ENCODE measurements at places on chromosomes 16 and 17.

- peak; percentile 11 for DNase-seq
Observed at GRCh38 chr17:32445497-32445896, 1.2 kb downstream of the PSMD11 start.

GRCh38 chr17:42920106-42920900 is 19.7 kb downstream of the G6PC1 start:
- no peak for DNase-seq

GRCh38 chr17:74740173-74740572 is 3.1 kb downstream of the RAB37 start:
- DNase-seq, result no peak

DNA sequence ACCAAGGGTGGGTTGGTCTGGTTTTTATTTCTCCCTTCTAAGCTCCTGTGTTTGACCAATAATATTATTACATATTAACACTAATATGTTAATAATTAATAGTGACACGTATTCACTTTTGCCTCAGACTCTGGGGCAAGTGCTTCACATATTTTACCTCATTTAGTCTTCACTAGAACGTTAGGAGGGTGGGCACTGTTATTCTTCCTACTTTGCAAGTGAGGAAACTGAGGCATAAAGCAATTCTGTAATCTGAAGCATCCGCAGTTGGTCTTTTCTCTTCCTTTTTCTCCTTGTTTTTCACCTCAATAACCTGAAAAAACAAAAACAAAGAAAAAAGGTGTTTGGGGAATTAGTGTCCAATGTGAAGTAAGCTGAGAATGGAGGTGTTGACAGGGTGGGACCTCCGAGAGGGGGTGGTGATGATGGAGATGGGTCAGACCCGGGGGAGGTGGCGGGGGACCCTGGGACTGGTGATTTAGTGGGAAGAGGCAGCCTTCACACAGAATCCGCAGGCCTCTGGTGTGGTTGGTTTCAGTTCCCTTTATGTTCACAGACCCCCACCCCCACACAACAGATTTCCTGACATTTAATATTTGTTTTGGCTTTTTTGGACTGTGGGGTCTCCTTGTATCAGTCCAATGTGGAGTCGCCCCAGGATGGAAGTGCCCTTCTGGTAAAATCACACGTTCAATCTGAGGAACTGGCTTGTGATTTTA is 3.7 kb downstream of the CDH1 start:
- peak; percentile 52 for DNase-seq

- no peak for DNase-seq
Observed at GRCh38 chr16:55471448-55472097, 7.4 kb upstream of the MMP2 start.

DNA sequence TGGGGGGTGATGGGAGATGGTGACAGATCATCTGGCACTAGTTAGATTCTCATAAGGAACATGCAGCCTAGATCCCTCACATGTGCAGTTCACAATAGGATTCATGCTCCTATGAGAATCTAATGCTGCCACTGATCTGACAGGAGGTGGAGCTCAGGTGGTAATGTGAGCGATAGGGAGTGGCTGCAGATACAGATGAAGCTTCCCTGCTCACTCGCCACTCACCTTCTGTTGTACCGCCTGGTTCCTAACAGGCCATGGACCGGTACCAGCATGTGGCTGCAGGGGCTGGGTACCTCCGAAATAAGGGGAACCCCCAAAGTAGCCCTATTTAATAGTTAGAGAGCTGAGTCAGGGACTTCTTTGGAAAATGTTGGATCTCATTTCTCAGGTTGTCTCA is 60.4 kb downstream of the GPRC5B start:
- no peak for DNase-seq

DNA sequence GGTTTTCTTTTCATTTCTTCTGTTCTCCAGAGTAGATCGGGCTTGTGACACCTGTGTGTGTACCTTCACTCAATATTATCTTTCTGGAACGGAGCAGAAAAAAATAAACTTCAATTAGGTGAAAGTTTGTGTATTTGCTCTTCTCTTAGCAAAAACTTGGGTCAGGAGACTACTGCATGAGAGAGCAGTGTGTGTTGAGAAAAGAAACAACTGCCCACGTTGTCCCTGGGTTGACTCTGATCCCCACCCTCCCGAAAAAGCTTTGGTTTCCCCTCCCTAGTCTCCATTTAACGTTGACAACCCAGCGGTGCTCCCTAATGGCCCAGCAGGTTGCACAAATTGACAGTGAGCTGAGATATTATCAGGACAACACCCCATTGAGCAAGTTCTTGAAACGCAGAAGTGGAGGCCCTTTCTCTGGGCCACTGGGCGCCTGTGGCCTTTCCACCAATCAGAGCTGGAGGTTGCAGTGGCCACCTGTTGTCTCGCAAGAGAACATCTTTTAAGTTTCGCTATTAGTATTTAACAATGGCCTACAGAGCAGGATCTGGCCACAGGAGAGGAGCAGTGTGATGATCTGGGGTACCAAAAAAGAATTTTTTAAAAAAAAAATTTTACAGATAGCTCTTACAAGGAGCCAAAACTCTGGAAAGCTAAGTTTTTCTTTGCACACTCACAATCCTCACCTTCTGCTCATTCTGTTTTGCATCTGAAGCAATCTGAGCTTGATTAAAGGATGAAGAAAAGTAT is 1.5 kb upstream of the TOX3 start:
- DNase-seq, result no peak

DNA sequence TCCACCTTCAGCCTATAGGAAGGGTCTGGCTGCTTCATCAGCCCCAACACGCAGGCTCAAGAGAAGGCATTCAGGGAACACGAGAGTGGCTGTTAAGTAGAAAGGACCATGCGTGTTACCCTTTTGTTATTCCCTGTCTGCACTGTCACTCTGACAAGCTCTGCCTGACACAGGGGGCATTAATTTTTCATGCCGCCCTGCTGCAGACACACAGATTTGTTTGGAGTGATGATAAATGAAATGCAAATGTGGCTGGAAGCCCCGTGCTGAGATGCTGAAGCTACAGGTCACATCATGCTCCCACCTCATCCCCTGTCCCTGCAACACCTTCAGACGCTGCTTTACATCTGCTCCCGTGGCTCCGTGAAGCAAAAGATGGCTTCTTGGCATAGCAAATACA is 97.7 kb downstream of the USP31 start:
- no peak for DNase-seq

DNA sequence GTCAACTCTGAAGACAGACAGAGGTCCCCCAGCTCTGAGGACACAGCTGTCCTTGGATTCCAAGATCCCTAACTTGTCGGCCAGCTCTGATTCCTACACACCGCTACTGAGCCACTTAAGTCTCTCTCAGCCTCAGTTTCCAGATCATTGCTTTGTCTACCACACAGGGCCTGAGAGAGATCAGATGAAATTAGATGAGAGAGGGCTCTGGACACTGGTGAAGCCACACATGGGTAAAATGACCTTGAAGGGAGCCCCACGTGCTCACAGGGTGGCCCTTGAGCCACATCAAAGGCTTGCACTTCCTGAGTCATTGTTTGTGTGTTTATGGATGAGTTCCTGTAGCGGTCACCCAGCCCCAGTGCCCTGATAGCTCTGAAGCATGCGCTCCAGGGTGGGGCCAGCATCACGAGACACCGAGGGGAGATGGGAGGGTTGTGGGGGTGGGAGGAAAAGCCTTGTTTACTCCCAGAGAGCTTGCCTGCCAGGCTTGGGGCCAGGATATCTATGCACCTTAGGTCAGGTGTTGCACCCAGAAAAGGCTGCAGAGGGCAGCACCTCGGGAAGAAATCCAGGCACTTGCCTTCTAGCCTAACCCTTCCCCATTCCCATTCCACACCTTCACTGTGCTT is 32.7 kb upstream of the SLC6A2 start:
- DNase-seq, result peak; percentile 9

DNA sequence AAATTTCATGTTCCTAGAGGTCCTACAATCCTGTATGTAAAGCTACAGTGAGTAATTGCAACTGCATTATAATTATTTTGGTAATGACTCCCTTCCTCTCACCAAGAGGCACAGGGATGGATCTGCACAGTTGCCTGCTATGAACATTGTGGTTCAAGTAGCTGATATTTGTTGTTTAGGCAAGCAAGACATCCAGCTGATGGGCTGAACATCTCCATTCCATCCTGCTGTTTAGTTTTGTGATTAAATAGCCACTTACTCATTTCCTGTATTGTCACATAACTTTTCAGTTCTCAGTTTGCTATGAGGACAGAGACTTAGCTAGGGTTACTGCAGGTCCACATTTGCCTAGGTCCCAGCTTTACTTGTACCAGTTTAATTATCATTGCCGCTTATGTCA is 181.2 kb upstream of the TBX2 start:
- no peak for DNase-seq

DNA sequence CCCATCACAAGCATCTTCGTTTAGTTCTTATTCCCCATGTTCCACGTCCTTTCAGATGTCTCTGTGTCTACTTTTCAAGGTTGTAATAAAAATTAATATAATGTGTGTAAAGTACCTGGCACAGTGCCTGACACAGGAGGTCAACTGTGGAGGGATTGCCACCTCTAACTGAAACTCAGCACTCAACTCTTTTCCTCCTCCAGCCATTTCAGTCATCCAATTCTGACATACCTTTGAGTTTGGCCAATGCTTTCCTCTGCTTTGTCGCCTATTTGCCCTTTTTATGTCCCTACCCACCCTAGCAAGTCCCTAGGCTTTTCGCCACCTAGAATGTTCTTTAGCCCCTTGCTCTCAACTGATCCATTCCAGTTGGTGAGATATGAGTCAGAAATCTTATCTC is 1.6 kb downstream of the UBE2Z start:
- DNase-seq, result no peak

- no peak for DNase-seq
Observed at GRCh38 chr17:63640038-63640437, 17.8 kb downstream of the MAP3K3 start.

DNA sequence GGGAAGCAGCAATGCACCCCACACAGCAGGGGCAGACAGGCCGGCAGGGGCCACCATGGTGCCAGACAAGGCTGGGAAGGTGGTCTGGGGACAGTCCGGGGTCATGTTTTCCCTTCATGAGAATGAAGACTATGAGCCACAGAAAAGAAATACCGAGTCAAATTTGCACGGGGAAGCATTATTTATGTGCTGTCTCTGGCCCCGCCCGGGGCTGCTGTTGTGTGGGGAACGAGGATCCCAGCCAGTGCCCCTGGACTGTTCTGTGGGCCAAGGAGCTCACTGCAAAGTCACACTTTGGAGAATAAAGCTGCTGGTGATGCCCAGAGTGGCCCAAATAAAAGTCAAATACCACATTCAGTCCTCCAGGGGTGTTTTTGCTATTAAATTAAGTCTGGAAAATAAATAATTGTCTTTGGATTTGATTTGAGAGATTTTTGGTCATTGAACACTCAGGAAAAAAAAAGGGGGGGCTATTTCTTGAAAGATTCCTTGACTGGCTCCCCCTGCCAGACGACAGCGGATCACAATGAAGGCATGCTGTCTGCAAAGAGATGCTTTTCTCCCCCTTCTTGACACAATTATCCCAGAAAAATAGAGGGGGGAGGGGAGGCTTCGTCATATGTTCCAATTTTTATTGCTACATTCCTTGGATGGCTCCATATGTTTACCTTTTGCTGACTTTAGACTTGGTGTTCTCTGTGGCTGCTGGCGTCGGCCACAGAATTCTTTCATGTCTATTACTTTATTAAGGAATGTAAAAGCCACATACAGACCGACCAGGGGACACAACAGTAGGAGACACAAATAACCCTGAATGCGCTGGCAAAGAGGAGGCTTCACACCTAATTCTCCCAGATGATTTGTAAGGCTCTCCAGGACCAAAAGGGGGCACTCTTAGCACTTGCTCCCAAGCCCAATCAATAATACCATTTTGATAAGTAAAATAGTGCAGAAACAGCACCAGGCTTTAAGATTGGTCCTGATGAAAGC is 27.1 kb upstream of the ANKFN1 start:
- DNase-seq, result peak; percentile 10

DNA sequence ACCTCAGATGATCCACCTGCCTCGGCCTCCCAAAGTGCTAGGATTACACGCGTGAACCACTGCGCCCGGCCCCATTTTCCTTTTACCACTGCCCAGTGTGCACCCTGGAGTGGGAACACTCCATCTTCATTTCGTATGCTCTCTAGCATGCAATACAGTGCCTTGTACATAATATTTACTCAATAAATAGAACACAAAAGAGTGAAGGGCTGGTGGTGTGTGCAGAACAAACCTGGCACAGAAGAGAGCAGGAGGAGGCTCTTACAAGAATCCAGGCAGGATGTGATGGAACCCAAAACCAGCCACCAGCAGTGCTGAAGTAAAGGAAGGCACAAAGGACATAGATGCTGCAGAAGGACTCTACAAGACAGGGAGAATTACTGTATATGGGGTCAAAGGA is 7.3 kb downstream of the KRT37 start:
- no peak for DNase-seq

DNA sequence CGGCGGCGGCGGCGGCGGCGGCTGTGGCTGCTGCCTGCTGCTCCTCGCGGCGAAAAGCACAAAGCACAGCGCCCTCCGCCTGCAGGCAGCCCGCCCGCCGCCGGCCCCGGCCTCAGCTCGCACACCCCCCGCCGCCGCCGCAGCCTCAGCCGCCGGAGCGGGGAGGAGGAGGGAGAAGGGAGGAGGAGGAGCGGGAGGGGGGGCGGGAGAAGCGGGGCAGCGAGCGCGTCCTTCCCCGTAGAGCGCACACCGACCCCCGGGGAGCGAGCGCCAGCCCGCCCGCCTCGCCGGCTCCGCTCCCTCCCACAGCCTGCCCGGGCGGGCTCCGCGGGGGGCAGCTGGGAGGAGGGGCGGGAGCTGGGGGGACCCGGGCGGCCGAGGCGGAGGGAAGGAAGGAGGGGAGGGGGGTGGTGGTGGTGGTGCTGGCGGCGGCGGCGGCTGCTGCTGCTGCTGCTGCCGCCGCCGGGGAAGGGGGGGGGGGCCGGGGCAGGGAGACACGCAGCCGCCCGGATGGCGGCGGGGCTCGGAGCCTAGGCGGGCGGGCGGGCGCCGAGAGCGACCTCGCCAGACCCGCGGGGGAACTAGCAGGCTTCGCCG is at the start of gene UBTF:
TSS of gene UBTF (minus strand) at position 60 of the 597 bp plus-strand sequence. CDS start 1,446 bp downstream, outside the sequence.
- peak; percentile 87 for DNase-seq

- DNase-seq, result peak; percentile 97
Observed at GRCh38 chr17:29929533-29930408, at the start of gene SSH2. TSS of gene SSH2 (minus strand) at chr17:29930228. CDS start at chr17:29930000, 228 bp downstream.

- peak; percentile 70 for DNase-seq
Observed at GRCh38 chr17:58327363-58328194, 1.0 kb downstream of the TSPOAP1 start.

GRCh38 chr17:83182620-83183101 is 103.3 kb downstream of the METRNL start:
- no peak for DNase-seq

DNA sequence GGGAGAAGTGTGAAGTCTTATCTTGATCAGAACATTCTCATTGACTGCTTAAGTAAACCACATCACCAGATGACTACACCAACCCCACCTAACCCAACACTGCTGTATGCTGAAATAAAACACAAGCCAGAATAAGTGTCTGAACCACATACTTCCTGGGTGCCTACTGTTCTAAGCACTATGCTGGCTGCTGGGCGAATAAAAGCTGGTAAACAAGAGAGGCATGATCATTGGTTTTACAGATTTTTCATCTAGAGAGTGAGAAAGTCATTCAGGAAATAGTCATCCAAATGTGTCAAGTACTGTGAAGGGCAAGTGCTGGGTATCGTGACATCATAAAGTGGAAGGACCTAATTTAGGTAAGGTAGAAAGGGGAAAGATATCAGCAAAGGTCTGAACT is 199.0 kb upstream of the SOX9 start:
- no peak for DNase-seq

Measured in OCI-LY7 (cell line).